ENCODE measurements at places on chromosomes 12 and 14.

DNA sequence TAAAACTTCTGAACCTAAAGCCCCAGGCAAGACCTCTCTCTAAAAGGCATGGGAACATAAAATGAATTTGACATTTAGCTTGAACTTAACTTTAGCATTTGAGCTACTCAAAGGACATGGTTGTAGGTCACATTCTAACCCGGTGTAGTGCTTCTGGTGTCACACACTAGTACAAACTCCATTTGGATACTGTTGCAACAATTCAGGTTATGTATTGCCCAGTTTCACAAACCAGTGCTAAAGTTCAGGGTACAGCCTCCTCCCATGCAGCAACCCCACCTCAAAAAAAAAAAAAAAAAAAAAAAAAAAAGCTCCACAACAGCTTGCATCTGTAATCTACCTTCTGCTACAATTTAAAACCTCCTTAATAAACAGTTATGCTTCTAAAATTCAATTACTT lies 7.8 kb downstream of the PPTC7 start:
- no peak for DNase-seq

DNA sequence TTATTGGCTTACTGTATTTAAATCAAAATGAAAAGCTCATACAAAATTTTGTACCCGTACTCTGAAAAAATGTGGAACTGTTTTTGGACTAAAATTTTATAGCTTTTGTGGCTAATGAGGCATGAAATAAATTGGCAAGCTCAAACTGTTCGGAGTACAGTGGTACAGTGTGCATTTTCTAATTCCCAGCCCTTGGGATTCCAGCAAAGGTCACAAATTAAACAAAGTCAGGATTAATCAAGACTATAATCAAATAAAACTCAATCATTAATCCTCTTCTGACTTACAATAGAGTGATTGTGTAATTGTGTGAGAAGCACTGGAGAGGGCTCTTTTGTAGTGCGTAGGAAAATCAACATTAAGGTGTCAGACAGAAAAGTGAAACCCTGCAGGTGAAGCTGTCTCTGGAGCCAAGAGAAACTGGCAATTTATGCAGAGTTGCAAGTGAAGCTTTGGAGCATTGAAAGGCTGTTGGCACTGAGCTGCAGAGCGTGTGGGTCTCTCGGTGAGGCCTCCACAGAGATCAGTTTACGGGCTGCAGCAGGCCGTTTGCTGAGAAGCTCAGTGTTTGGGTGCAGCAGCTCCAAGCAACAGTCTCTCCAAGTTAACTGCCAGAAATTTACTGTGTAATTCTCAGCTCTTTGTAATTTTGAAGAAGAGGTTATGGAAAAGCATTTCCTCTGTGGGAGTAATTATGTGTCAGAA lies 275.9 kb downstream of the FBXL14 start:
- DNase-seq, result peak; percentile 42

- no peak for DNase-seq
Observed at GRCh38 chr12:104506676-104507401, 50.1 kb downstream of the CHST11 start.

DNA sequence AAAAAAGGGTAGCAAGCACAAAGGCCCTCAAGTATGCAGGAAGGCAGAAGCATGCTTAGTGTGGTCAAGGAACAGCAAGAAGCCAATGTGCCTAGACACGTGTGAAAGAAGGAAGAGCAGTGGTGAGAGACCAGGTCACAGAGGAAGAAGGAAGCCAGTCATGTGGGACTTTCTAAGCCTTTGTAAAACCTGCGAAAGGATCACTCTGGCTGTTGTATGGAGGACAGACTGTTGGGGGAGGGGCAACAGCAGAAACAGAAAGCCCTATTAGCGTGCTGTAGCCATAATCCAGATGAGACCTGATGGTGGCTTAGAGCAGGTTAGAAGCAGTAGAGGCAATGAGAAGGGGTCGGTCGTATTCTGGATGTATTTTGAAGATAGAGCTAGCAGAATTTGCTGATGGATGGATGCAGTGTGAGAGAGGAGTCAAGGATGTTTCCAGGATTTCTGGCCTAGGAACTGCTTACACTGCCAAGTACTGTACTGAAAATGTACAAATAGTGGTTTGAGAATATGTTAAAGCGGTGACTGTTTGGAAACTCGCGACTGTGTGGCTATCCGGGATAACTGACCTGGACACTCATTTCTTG lies 5.7 kb upstream of the MLF2 start:
- DNase-seq, result no peak

- DNase-seq, result no peak
Observed at GRCh38 chr14:100330388-100330931, 7.3 kb downstream of the SLC25A47 start.

GRCh38 chr12:51910168-51910567 lies 2.9 kb downstream of the ACVRL1 start:
- no peak for DNase-seq

DNA sequence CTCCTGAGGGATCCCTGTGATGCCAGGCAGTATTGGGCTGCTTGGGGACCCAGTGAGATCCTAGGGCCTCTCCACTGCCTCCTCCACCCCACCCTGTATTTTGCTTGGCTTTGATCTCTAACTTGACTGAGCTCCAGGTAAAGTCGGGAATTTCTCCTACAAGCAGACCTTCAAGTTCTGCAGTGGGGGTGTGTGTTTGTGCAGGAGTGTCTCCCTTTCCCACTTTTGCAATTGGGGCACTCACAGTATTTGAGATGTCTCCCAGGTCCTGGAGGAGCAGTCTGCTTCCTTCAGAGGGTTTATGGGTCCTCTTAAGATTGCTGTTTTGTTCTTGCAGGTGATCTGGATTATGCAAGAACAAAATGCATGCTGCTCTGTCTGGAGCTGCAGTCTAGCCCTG lies 68.9 kb downstream of the ALG10B start:
- no peak for DNase-seq

DNA sequence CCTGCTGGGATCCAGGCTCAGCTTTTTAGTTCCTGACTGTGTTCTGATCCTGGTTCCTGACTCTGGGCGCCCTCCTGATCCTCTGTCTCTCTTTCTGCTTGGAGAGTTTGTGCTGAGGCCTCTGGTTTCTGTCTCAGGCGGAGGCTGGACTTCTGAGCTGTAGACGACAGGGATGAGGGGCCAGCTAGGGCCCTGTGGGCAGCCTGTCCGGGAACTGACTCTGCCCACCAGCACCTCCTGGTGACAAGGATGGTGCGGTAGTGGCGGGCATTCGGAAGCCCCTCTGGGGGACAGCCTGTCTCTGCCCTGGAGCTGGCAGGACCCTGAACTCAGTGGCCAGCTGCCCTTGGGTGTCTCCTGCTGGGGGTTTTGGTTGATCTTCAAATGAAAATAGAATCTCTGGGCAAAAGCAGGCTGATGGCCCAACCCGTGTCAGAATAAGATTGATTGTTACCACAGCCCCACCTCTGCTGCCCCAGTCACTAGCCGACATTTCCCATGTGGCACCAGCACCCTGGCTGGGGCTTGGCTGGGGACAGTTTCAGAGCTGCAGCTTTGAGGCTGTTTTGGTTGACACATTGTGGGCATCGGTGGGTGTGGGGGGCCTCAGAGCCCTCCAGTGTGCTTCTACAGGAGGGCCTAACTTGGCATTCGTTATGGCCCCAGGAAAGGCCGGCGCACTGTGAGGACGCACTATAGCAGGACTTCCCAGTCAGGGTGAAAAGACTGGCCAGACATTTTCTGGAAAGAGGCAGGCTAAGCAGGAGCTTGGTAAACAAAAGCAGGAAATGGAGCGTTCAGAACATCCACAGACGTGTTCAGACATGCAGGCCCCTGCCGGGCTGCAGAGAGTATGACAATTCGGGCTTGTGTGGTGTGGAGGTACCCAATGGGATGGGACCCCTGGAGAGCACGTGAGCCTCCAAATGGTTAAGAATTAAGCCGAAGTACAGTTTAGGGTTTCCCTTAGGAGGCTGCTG lies 16.2 kb downstream of the KRT80 start:
- peak; percentile 44 for DNase-seq

DNA sequence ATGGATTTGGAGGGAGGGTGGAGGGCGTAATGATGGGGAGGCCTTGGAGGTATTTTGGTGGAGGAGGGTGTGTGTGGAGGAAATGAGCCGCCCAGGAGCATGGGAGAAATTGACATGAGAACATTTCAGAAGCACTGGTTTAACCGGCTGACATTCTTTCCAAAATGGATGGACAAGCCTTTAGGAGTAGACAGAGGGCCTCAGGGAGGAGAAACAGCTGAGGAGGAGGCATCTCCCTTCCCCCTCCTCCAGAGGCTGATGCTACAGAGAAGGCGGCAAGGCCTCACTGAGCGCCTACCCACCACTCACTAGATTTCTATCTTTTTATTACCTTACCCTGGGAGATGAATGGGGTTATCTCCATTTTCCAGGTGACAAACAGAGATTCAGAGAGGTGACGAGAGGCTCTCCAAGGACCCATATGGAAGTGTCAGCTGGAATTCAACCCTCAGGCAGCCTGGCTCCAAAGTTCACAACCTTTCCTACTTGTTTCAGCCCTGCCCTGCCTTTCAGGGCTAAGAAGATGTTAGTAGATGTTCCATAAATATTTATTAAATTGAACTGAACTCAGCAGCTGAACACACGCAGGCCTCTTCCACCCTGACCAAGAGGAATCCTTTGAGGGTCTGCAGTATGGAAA lies 289.6 kb downstream of the ZFP36L1 start:
- DNase-seq, result no peak

DNA sequence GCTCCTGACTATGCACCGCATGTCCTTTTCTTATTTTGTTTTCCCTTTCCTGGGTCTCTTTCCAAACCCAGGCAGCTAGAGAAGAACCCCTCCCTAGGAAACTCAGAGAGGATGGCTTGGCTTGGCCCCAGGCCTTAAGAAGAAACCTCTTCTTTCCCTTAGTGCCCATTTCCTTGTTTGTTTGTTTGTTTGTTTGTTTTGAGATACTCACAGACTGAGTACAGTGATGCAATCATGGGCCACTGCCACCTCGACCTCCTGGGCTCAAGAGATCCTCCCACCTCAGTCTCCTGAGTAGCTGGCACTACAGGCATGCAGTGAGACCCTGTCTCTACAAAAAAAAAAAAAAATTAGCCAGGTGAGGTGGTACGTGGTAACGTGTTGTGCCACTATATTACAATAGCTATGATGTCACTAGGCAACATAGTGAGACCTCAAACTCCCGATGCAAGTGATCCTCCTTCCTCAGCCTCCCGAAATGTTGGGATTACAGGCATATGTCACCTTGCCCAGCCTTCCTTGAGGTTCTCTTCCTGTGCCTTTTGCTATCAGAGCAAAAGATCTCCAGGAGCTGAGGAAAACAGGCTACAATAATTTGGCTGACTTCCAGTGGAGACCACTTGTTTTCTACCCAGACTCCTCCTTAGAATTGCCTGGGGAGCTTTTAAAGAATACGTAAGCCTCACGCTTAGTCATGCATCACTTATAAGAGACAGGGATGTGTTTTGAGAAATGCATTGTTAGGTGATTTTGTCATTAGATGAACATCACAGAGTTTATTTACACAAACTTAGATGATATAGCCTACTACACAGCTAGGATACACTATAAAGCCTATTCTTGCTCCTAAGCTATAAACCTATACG lies 34.5 kb upstream of the LGALS3 start:
- peak; percentile 26 for DNase-seq

DNA sequence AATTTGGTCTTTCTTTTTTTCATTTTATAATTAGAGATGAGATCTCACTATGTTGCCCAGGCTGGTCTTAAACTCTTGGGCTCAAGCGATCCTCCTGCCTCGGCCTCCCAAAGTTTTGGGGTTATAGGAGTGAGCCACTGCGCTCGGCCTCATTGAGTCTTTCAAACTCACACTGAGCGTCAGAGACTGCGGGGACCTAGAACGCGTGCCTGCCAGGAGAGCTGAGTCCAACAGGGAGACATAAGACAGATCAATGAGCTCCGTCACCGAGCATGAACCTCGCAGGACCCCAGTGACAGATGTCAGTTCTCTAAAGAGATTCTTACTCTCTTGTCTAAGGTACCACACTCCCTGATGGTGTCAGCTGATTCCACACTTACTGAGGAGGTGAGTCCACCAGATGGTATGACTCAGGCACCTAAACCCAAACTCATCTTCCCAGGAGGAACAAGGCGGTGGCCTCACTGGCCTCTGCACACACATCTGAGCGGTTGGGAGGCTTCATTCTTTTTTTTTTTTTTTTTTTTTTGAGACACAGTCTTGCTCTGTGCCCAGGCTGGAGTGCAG lies 58.9 kb downstream of the CCDC88C start:
- DNase-seq, result no peak

- DNase-seq, result no peak
Observed at GRCh38 chr14:57352396-57353170, 37.8 kb upstream of the NAA30 start.

DNA sequence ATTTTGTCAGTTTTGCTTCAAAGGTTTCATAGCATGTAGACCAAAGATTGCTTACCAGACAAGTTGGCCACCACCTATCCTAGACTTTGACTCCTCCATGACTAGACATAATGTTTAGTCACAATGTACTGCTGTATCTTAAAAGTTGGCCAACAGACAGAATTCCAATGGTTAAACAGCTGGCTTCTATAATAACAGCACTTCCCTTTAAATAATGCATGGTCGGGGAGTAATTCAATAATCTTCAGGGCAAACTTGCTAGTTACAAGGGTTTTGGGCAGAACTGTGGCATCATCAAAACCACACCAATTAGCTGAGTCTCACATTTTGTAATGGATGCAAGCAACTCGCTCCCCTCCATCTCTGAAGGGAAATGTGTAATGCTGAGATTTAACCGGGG lies 56.9 kb downstream of the IGF1 start:
- no peak for DNase-seq

GRCh38 chr12:47100160-47100559 lies 20.4 kb upstream of the AMIGO2 start:
- DNase-seq, result peak; percentile 56

DNA sequence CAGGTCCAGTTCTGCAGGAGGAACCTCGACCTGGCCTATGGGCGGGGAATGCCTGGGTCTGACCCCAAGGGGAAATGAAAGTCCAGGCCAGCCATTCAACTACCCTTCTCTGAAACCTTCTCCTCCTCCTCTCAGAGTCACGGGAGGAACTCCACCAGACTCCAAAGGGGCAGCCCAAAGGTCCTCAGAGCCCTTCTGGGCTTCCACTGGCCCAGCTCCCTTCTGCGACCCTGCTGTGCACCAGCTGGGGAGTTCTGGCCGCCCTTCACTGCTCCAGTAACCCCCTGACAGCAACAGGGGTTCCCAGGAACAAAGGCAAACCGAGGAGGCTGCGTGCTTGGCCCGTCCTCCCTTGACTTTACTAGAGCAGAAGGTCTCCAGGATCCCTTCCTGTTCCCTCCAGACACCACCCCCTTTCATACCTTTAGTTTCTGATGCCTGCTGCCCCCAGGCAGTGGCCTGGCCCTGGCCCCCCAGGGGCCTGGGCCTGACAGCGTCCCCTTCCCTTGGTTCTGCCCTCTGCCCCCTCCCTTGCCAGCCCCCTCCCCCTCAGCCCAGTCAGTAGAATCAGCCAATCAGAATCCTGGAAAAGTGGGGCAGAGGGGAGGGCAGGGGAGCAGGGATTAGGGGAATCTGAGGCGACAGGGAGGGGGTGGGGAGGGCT lies 850 bp upstream of the ZNF385A start:
- DNase-seq, result no peak

- DNase-seq, result no peak
Observed at GRCh38 chr12:80056845-80057244, 42.5 kb upstream of the OTOGL start.
